Right renal pelvis (tissue), 4 donors: ENCODE measurements at places on chromosomes 13 and 19. TPM values are rescaled to one million over a fixed set of nuclear protein-coding genes. Genes with fewer than 3 reads are reported as not detected.
A peak's percentile ranks its signal among the peaks of the same experiment; 100 is the strongest.

GRCh38 chr13:83882606-83882959, 309 bp upstream of the SLITRK1 start:
- no peak for DNase-seq

GRCh38 chr13:26787961-26788360, 27.4 kb upstream of the GPR12 start:
- no peak for DNase-seq

GRCh38 chr13:107852072-107852471, 363.3 kb downstream of the LIG4 start:
- DNase-seq, result no peak

- peak; percentile 59 for DNase-seq
Observed at GRCh38 chr19:17766543-17767131, 15.4 kb downstream of the FCHO1 start.

Gene POU2F2
- 0.55 TPM for polyA plus RNA-seq

DNA sequence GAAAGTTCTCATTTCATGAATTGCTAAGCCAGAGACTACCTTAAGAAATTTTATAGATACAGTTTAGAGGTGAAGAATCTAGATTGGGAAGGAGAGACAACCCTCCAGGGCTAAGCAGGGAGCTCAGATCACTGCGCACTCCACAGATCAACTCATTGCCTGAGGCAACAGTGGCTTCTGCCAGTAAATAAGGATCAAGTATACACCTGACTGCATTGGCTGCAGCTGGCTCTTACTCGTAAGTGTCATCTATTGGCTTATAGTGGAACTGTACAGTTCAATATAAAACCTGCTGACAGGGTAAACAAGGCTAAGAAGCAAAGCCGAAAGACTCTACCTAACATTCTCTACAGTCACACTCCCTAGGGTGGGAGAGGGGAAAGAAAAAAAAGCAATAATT, 18.0 kb upstream of the C1QTNF9B start:
- no peak for DNase-seq

Gene PRTN3
- polyA plus RNA-seq, result 1.6 TPM

GRCh38 chr19:41442473-41443355, at the start of gene ERICH4:
ERICH4 (plus strand) TSS chr19:41443156; CDS start chr19:41443170, 14 bp downstream.
- DNase-seq, result no peak

Gene ZNF628
- 3.5 TPM for polyA plus RNA-seq

- no peak for DNase-seq
Observed at GRCh38 chr13:97262058-97262457, 39.9 kb downstream of the MBNL2 start.

Gene LGALS14
- polyA plus RNA-seq, result not detected

DNA sequence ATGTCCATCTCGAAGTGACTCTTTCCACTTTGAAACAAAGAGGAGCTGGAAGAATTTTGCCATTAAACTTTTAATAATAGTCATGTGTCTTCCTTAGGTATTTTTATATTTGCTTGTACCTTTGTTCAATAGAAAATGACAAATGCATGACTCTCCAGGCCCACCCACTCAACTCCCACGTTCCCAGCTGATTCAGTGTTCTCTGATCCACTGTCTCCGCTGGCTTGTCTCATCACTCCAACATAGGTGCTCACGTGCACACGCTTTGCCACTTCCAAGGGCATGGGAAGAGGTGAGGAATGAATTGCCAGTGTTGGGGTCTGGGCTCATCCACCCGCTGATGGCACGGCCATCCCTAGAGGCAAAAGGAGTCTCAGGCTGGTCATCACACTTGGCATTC, 24.5 kb downstream of the RASL11A start:
- no peak for DNase-seq

DNA sequence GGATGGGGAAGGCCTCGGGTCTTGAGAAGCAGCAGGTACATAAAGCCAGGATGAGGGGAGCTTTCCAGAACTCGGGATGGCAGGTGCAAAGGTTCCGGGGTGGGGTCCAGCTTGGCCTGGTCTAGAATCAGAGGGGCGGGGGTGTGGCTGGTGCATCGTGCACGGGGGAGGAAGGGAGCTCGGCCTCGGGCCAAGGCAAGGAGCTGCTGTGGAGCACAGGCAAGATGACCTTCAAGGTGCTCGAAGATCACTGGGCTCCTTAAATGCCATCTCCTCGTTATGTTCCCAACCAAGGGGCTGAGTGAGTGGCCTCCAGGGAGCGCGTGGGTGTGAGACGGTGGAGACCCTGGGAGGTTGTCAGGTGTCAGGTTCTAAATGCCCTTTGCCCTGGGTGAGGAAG, 16.1 kb upstream of the SIGLEC11 start:
- no peak for DNase-seq

DNA sequence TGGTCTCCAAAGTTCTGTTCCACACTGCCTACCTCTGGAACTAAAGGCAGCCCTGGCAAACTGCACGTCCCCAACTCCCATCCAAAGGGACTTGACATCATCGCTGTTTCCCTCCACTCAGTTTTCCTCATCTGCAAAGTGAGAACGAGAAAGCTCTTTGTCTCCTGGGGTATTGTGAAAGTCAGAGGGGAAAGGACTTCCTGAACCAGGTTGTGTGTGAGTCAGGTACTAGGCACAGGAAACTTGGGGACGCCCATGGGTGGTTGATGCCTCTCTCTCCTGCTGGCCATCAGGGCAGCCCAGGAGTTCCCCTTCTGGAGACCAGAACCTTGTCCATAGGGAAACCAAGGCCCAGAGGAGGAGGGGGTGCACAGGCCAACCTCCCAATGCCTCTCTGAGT, 4.7 kb downstream of the CRLF1 start:
- DNase-seq, result no peak

Gene TINCR
- polyA plus RNA-seq, result 0.26 TPM

Gene ZNF491
- 3.4 TPM for polyA plus RNA-seq

- no peak for DNase-seq
Observed at GRCh38 chr13:33528896-33529295, 243.3 kb upstream of the STARD13 start.

Gene RNF17
- polyA plus RNA-seq, result 0.27 TPM

Gene SHC2
- polyA plus RNA-seq, result 25.1 TPM

DNA sequence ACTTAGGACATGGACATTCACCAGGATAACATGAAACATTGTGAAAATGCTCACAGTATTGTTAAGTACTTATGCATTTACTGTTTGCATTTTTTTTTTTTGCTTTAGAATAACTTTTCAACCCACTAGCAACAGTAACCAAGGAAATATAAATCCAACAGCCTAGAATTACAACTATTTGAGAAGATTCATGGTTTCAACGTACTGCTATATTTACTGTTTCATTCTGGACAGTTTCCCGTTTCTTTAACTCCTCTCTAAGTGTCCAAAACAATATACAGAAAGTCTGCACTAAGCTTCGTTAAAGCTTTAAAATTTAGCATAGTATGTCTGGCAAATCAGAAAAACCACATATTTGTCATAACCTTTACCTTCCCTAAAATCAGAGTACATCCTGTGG, 2.7 kb downstream of the SMAD9 start:
- DNase-seq, result peak; percentile 29

Gene PLA2G4C
- 8.9 TPM for polyA plus RNA-seq

Gene CGB7
- polyA plus RNA-seq, result 0.79 TPM

- no peak for DNase-seq
Observed at GRCh38 chr19:12967907-12968306, 1.5 kb upstream of the DAND5 start.

DNA sequence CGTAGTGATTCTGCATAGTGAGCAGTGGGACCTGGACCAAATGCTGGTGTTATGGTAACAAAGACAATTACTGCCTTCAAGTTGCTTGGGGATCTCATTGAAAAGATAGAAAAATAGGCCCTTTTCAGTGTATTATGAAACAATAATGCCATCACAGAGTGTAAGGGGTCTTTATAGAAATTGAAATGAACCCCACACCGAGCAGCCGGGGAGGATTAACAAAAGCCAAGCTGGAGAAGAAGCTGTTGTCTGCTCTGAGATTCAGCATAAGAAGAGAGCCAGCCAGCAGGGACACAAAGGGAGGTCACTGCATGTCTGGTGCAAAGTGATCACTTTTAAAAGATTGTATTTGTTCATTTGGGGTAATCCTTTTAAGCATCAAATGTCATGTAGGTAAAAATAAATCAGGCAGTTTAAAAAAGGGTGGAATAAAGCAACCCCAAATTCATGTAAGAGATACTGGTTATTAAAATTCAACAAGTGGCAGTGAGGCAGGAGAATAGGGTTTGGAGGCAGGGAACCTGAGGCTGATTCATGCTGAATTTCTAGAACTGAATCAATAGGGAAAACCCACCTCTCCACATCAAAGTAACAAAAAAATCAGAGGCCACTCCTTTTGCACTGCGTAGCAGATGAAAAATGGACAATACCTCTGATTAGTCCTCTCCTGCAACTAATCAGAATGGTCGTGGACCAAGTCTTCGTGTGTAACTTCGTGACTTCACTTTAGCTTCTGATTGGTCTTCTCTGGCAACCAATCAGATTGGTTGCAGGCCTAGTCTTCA, 1548.3 kb upstream of the SLC10A2 start:
- DNase-seq, result no peak

Gene LRFN3
- 11.6 TPM for polyA plus RNA-seq

GRCh38 chr19:45762870-45763631, 6.0 kb downstream of the SIX5 start:
- no peak for DNase-seq

DNA sequence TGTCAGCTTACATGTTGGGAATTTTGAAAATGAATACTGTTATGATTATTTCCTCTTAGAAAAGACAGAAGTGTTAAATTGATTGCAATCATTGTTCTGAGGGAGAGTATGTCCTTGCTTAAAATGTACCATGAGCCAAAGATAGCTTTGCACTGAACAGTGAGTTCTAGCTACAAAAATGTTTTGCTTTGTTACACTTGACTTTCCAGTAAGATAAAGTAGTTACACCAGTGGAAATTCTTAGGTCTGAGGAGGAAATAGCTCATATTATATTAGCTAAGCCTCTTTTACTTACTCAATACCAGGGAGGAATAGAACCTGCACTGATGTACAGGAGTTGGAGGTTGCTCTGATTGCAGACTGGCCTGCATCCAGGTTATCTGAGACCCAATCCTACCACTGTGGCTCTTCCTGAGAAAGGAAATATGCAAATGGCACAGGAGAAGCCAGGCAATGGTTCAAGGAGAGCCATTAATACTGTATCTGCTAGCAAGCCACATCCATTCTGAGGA, 53.0 kb upstream of the FBXL3 start:
- no peak for DNase-seq

Gene CCL25
- polyA plus RNA-seq, result 0.39 TPM

DNA sequence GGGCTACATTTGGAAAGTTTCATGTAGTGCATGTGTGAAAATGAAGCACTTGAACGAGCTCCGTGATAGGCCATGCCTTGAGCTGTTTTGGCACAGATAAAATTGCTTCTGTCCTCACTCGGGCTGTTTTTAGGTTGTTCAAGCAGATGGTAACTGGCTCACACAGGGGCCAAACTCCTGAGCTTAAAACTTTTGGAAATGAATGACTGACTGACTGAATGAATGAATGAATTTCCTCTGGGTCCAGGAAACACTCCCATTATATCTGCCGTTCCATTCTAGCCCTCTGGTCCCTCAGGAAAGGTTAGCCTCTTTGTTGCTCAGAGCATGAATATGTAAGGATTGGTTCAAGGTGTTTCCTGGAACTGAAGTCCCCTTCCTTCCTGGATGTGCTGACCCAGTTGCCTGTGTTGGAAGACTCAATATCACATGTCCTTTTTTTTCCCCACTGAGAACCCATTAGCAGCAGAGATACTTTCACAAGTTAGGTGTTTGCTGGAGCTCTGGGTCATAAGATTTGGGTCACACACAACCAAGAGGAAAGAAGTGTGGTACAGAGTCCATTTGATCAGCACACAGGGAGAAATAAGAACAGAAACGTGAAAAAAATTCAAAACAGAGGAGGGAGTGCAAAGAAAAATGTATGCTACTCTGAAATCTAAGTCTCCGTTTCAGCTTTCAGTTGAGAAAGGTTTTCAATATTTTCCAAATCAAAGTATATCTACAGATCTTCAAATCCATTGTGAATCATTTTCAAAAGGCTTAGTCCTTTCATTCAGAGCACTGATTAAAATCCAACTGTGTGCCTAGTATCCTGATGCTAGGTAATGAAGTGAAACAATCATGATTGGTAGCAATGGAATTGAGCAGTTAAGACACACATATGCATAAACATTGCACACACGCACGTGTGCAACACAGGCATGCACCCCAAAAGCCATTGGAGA, 18.9 kb downstream of the MBNL2 start:
- no peak for DNase-seq
